ENCODE measurements at places on chromosomes 6 and 20.

DNA sequence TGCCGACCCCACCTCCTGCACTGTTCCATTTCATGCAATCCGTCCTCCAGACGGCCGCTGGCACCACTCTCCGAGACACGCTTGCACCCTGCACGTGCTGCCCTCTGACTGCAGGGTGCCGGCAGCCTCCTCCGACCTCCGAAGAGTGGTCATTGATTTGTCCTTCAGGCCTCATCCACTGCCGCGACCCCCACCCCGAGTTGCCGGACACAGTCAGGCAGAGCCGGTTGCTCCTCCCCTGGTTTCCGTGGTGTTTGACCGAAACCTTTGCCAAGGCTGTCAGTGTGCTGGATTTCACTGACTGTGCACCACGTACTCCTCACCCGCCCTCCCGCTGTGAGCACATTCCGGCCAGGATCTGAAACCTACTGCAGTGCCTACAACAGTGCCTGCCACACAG lies 156.4 kb upstream of the PDE10A start:
- DNase-seq: no peak

DNA sequence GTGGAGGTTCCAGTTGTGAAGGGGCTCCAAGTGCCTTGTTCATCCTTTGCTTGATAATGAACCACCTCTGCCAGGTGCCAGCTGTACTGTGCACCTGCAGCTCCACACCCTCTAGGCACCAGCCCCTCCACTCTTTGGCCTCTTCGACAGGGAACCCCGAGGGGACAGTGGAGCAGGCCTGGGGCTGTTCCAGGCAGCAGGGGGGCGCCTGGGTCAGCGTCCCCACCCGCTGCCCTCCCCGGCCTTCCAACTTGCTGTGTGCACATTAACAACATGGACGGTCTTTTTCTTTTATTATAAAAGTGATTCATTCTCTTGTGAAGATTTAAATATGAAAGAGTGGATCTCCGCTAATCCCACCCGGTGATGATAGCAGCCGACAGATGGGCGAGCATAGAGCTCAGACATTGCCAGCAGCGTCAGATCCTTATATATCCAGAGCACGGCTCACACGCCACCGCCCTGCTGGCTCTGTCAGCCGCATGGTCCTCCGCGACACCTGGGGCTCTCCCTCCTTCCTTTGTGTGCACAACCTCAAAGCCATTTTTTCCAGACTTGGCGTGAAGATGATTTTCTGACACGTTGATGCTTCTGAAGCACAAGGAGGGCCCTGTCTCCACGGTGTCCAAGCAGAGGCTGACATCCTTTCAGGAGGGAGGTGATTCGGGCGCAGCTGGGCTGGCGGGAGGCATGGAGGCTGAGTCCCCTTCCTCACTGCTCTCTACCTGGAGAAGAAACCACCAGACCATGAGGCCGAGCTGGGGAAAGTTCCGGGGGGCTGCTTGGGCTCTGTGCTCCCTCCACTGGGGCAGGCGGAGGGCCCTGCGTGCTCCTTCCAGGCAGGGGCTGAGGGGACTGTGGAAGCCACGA lies 22.2 kb upstream of the MRGBP start:
- no peak for DNase-seq

DNA sequence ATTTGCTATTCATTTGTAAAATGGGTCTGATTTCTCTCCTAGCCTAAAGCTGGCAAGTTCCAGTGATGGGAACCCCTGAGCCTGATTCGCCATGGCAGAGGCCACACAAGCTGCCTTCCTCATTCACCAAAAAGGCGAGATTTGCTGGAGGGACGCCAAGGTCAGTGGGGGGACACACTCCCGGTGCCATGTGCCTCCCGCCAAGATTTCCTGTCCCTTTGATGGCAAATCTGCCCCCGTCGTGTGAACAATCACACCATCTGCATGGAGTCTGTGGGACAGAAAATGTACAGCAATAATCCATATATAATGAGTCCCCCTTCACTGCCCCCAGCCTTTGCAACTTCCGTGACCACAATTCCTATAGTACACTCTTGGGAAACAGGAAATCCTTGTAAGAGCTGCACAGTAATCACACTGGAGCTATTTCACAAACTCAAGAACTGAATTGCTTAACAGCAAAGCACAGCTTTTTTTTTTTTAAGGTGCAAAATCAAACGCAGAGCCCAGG lies 15.7 kb upstream of the IGF2R start:
- peak; percentile 50 for DNase-seq

- DNase-seq: peak; percentile 74
Observed at GRCh38 chr20:528923-529604, 14.5 kb downstream of the CSNK2A1 start.

GRCh38 chr20:3572151-3572550 lies 91.0 kb downstream of the GFRA4 start:
- DNase-seq: peak; percentile 20

DNA sequence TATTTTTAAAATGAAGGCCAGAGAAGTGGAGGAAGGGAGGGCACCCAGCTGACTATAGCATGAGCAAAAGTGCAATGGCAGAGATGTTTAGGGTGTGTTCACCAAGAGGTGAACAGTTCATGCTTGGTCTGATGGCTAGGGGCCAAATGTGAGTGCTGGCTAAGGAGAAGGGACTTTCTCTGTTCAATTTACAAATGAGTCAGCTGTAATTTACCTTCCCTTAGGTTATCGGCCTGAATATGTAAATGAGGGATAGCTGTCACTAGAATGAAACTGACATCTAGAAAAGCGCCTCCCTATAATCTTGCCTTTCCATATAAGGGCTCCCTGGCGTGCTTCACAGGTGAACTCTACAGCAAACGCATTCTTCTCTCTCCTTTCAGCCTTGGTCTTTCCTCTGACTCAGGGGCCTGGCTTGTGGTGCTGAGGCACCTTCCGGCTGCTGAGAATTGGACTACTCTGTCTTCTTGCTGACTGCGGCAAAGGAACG lies 114.7 kb upstream of the BACH2 start:
- DNase-seq: no peak

- no peak for DNase-seq
Observed at GRCh38 chr20:53897884-53898555, 172.4 kb downstream of the BCAS1 start.

- peak; percentile 95 for DNase-seq
Observed at GRCh38 chr6:3247255-3248146, 11.2 kb upstream of the PSMG4 start.

- DNase-seq: no peak
Observed at GRCh38 chr6:53398247-53399026, 49.7 kb upstream of the ELOVL5 start.

- DNase-seq: peak; percentile 49
Observed at GRCh38 chr20:50572938-50573777, 63.0 kb downstream of the PTPN1 start.

- no peak for DNase-seq
Observed at GRCh38 chr6:31393932-31394331, 9.5 kb upstream of the MICA start.

DNA sequence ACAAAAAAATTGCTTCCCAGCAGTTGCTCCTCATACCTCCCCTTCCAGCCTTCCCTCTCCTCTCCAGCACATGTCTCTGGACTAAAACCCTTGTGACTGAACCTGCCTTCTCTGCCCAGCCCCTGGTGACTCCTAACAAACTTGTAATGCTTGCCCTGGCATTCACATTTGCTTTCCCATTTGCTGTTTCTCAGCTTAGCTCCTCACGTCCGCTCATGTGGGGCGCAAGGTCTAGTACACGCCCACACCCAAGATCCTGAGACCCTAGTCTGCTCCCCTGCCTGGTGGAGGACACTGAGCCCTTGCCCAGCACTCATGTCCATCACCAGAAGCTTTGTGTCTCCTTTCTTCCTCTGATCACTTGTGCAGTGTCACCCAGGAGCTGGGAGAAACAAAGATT lies 18.3 kb upstream of the RBPJL start:
- no peak for DNase-seq

GRCh38 chr6:115668211-115668610 lies 392.5 kb downstream of the FRK start:
- DNase-seq: no peak

- DNase-seq: no peak
Observed at GRCh38 chr20:16018881-16019280, 554.4 kb downstream of the KIF16B start.

DNA sequence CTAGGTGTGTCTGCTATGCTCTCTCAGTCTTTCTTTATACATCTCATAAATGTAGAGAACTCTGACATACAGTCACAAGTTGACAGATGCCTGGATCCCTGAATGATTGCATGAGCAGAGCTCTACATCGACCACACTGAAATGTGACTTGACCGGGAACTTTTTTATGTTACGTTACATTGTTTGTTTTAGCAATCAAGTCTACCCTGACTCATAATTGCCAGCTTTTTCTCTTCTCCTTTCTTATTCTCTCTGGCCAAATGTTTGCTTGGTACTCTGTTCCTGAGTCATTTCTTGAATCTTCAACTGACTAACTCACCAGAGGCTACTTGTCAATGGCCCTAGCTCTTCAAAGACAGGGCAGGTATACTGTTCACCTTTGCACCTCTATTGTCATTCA lies 213.6 kb upstream of the DTNBP1 start:
- DNase-seq: peak; percentile 69

- DNase-seq: peak; percentile 42
Observed at GRCh38 chr6:169589699-169590257, 112.1 kb downstream of the WDR27 start.

DNA sequence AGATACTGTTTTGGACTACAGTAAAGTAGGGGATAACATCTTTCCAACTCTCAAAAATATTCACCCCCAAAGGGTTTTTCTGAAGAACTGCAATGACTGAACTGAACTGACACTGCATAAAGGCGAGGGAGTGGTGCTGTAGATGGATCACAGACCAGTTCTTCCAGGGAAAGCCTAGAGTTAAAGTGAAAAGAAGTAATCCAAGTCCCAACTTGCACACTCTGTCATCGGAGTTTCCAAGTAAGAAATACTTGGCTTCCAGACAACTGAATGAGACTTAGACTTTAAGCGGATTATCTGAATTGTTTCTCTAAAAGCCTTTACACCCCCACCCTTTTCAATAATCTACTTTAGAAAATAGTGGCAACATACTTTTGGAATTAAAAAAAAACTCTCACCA lies 134.1 kb upstream of the PREP start:
- DNase-seq: no peak

- peak; percentile 79 for DNase-seq
Observed at GRCh38 chr6:81451787-81452186, 300.7 kb downstream of the TENT5A start.

DNA sequence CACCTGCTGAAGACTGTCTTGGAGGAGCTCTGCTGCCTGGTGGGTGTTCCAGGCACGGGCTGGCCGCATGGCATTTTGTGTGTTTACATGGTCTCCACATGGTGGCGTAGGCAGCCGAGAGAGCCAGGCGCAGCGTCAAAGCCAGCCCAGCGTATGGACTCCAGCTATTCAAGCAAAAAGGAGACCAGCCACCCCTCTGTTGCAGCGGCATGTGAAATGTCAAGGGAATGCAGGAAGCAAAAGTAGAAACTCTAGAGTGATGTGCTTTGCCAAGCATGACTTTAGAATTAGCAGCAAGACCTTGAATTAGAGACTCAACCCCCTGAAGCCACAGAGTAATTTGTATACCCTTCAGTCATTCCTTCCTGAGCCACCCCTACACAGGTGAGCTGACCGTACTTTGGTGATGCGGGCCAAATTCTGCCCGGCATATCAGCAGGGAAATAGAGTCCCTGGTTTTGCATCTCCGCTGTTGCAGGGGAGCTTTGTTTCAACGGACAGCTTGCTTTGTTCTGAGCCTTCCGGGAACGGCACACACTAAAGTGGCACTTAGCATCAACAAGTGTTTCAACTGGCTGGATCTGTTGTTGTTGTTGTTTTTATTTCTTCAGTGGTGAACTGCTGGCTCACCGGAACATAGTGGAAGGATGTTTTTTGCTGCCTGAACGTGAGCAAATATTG lies 48.5 kb downstream of the FNDC1 start:
- DNase-seq: peak; percentile 55

- no peak for DNase-seq
Observed at GRCh38 chr20:5467086-5467485, 150.3 kb upstream of the PROKR2 start.

- DNase-seq: no peak
Observed at GRCh38 chr6:611928-612327, 45.0 kb downstream of the HUS1B start.

DNA sequence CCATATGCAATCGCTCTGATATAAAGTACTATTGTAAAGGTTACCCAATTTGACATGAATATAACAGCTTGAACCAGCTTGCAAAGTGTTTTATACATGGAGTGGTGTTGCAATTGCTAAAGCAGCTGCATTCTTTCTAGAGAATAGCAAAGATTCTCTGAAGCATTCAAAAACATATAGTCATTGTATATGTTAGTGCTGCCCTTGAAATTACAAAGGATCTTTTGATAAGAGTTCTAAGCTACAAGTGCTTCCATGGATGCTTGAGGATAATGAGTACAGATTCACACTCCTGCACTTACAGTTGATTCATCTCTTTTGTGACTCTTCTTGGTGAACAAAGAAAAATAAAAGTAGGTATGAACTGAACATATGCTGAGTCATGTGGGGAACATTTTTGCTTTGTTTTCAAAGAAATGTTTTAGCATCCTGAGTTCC lies 175.7 kb downstream of the ALDH8A1 start:
- peak; percentile 53 for DNase-seq

- DNase-seq: peak; percentile 35
Observed at GRCh38 chr6:116779573-116780164, 14.2 kb upstream of the FAM162B start.

GRCh38 chr6:114376611-114377175 lies 33.9 kb upstream of the HS3ST5 start:
- no peak for DNase-seq

- DNase-seq: peak; percentile 17
Observed at GRCh38 chr6:7673063-7673536, 52.8 kb upstream of the BMP6 start.

DNA sequence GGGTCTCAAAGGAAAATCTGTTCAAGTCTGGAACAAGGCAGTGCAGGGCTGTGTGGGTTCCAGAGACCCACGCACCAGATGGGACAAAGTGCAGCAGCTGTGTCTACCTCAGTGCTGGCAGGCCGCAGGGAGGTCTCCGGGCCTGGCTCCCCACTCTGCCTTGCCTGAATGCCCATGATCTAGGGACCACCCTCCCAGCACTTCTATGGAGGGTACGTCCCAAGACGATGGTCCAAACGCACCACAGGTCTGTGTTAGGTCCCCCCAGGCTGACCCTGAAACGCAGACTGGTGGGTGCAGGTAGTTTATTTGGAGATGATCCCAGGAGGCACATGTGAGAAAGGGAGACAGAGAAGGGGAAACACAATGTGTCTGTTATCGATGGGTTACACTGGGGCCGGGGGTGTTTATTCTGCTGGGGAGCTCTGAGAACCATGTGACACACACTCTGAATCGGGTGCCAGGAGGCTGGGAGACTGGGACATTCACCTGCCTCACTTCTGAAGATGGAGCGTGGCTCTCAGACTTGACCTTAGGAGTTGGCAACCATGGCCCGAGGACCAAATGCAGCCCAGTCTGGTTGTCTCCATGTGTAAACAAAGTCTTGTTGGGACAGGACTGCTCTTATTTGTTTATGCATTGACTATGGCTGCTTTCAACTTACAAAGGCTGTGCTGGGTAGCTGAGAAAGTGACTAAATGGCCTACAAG lies 21.7 kb downstream of the CST9L start:
- no peak for DNase-seq

- no peak for DNase-seq
Observed at GRCh38 chr6:119284861-119285521, 64.6 kb downstream of the MAN1A1 start.

All from fibroblast of skin of scalp (primary cell).